ENCODE measurements at places on chromosomes 6 and 20.

DNA sequence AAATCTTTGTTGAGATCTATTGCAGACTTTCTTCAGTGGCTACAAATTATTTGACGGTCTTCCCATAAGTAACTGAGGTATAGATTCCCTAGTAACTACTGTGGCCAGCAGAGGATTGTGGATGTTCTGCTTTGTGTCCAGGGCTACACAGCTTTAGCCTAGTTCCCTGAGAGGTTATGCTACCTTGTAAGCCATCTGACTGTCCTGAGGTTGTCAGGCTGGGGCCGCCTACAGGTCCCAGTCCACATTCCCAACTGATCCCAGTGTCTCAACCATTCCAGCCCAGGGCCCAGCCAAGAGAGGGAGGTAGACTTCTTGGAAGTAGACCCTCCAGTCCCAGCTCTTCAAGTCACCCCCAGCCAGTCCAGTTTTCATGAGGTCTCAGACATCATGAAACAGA, 57.7 kb downstream of the BANF2 start:
- DNase-seq = no peak

GRCh38 chr6:25424303-25424702, 145.1 kb downstream of the CARMIL1 start:
- DNase-seq = no peak

- no peak for DNase-seq
These were observed 4.9 kb downstream of the ADGRG6 start for GRCh38 chr6:142306736-142307135.

DNA sequence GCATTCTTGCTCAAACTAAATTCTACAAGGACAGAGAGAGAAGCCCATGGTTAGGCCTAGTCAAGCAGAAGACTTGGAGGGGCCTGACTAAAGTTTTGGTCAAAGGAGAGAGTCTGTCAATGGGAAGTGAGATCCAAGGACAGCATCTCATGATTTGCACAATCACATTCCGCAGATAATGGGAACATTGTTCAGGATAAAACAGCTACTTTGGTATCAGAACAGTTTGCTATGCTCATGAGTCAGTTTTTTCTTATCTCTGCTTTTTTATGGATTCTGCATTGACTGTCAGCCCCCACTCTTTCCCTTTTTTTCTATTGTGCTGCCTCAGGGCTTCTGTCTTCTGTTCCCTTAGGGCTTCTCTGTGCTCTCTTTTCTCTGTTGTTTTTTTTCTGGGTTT, 28.6 kb downstream of the AKAP7 start:
- DNase-seq = no peak

Data from right atrium auricular region (tissue), 2 donors.